Testis (tissue), 5 donors: ENCODE measurements at places on chromosomes 6 and 20.

DNA sequence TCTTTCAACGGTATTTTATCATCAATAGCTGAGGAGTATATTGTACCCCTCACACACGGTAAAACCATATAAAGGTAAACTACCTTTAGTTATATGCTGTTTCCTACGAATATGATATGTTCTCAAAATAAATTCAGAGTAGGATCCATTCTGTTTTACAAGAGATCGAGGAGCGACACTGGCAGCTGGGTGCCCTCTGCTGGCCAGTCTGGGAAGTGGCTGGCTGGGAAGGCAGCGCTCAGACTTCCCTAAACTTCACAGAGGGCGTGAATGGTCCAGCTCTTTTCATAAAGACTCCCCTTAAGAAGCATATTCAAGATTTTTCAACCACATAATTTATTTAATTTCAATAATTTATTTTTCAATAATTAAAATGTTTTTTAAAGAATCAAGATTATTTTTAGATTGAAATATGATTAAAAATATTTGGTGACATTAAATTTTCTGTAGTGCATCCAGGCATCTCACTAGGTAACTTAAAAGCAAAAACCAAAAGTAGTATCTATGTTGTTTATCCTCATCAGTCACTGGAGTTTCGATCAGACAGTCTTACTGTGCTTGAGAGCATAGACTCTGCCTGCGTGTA lies 187.5 kb upstream of the PDE10A start:
- peak; percentile 87 for DNase-seq

- no peak for DNase-seq
Observed at GRCh38 chr20:56467968-56468315, 485 bp upstream of the RTF2 start.

DNA sequence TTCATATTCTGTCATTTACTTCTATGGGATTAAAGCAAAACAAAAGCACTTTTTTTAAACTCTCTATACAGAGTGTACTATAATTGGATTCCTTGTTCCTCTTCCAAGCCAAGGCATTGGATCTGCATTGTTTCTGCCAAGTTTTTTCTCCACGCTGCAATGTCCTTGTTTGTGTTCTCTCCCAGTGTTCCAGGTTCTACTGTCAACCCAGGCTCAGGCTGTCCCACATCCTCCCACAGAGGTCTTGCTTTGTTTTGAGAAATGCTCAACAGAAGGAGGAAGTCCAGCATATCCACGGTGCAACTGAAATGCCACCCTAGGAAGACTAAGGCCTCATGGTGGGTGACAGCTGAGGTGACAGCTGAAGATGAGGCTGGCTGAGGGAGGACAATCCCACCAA lies 287.1 kb upstream of the PRDM1 start:
- peak; percentile 48 for DNase-seq

- DNase-seq = no peak
Observed at GRCh38 chr20:31652917-31653396, 15.2 kb downstream of the COX4I2 start.

GRCh38 chr6:11987386-11987785 lies 24.7 kb upstream of the HIVEP1 start:
- DNase-seq = no peak

GRCh38 chr20:50333812-50334211 lies 143.2 kb downstream of the CEBPB start:
- DNase-seq = no peak

GRCh38 chr20:23878787-23879186 lies 761 bp downstream of the CST5 start:
- no peak for DNase-seq

GRCh38 chr6:120938164-120938875 lies 396.0 kb downstream of the TBC1D32 start:
- no peak for DNase-seq

DNA sequence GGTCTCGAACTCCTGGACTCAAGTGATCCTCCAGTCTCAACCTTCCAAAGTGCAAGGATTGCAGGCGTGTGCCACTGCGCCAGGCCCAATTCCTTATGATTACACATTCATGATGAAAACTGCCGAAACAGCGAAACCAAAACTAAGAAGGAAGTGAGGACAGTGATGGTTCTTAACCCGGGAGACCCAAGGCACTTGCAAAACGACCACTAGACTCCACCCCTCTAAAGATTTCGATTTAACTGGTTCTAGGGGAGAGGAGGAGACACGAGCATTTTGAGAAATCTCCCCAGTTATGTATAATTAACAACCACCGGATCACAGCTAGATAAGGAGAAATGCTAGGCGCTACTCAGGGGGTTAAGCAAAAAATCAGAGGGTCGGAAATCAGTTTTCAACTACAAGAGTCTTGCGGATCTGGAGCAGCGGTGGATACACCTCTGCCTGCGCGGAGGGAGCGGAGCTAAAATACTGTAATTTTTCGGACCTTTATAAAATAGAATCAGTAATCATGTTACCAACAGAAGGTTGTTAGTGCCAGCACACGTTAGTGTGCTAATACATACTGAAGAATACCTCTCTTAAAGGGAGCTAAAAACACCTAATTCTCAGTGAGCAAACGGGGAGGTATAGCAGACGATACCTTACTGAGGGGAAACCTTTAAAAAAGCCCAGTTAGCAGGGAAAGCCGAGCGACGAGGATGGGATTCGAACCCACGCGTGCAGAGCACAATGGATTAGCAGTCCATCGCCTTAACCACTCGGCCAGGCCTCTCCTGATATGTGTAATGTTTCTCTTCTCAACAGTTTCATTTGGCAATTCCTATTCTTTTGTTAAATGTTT lies 60.0 kb upstream of the BTN3A2 start:
- DNase-seq = peak; percentile 65

DNA sequence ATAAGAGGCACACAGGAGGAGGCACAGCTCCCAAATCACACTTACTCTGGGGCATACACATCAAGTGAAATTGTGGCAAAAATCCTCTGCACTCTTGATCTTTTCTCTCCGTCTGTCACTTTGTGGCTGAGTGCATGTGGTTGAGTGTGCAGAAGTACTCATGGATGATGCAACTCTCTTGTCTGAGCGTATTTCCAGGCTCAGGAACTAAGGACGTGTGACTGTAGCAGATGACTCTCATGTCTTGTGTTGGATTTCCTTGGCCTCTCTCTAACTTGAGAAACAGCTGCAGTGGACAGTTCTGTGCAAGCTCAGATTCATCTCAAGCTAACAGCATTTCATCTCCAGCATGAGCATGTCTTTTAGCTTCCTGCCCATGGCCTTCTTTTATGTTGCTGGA lies 245.4 kb upstream of the FLRT3 start:
- DNase-seq = no peak
